ENCODE measurements at places on chromosomes 16 and 17.

- DNase-seq, result peak; percentile 46
These were observed 85.1 kb upstream of the TBX2 start for GRCh38 chr17:61314368-61315078.

DNA sequence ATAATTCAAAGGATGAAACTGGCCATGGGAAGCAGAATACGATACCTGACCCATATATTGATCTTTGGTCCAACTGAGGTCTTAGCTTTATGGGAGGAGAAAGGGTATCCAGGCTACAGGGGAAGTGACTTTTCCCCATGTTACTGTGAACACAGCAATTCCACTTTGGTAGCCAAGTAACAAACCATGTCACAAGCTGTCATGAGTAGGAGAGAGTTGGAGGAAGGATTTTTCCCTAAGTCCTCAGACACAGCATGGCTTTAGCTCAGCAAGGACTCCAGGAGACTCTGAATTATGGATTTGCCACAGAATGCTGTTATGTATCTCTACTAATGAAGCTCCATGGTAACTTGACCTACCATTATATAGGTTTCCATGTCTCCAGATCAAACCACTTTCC lies 56.5 kb upstream of the GNAO1 start:
- DNase-seq, result no peak

DNA sequence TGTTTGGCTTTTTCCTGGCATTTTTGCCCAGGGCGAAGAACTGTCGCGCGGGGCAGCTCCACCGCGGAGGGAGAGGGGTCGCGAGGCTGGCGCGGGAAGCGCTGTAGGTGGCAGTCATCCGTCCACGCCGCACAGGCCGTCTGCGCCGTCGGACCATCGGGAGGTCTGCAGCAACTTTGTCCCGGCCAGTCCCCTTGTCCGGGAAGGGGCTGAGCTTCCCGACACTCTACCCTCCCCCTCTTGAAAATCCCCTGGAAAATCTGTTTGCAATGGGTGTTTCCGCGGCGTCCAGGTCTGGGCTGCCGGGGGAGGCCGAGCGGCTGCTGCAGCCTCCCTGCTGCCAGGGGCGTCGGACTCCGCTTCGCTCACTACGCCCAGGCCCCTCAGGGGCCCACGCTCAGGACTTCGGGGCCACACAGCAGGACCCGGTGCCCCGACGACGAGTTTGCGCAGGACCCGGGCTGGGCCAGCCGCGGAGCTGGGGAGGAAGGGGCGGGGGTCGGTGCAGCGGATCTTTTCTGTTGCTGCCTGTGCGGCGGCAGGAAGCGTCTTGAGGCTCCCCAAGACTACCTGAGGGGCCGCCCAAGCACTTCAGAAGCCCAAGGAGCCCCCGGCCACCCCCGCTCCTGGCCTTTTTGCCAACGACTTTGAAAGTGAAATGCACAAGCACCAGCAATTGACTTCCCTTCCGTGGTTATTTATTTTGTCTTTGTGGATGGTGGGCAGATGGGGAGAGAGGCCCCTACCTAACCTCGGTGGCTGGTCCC lies 2.3 kb upstream of the CBX4 start:
- DNase-seq, result no peak

DNA sequence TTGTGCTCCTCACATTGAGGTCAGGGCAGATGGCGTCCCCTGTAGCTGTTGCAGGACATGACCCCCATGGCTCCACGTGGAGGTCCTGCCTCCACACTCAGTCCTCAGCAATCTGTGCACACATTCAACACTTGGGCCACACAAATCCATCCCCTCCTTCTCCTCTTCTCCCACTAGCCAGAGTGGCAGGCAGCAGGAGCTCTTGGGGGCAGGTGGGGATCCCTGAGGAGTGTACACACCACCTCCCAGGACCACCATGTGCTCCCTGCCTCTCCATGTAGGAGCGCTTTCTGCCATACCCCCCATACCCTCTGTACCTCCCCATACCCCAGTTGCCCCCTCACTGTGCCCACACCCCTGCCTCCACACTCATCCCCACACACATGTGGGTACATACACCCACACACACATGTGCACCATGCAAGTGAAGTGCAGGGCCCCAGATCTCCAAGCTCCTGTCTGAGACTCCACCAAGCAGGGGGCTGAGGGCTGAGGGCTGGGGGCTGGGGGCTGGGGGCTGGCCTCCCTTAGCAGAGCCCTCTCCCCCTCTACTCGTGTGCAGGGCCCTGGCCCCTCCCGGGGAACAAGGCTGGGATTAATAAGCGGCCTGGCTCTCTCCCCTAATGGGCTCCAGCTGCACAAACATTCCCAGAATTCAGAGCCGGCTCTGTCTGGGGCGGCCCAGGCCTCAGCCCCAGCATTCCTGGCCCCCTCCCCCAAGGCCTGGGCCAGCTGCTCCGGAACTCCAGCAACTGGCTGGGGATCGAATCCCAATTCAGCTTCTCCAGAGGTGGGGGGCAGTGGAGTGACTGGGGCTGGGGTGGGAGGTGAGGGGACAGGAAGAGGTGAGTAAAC lies 48.2 kb upstream of the MEIOC start:
- no peak for DNase-seq

DNA sequence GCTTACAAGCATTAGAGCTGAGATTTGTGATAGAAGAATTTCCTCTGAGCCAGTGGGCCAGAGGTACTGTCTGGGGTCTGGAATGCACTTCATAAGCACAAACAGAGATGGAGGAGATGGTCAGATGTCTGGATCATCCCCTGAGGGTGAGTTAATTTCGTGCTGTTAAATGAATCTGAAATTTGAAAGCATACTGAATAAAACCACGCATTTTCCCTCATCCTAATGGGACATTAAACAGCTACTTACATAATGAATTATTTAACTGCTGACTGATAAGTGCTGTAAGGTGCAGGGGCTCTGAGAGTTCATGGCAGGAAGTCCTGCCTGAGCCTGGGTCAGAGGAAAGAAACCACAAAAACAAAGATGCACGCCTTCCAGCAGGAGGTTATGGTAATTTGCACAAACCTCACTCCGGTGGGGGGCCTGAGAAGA lies 136.3 kb upstream of the XYLT1 start:
- DNase-seq, result no peak
